ENCODE measurements at places on chromosomes 3 and 15.

- DNase-seq = no peak
Measured at GRCh38 chr3:185093116-185093515, 59.7 kb downstream of the C3orf70 start.

GRCh38 chr3:61184956-61185355 is 66.3 kb downstream of the FHIT start:
- DNase-seq = no peak

DNA sequence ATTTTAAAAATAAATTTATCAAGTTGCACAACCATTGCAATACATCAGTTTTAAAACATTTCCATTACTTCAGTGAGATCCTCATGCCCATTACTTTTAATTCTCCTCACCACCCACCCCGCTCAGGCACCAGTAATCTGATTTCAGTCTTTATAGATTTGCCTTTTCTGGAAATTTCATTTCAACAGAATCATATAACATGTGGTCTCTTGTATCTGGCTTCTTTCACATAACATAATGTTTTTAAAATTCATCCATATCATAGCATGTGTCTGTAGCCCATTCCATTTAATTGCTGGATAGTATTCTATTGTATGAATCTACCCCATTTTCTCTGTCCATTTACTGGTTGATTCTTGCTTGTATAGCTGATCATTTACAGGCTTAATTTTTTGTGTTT is 110.3 kb upstream of the TMEM108 start:
- no peak for DNase-seq

DNA sequence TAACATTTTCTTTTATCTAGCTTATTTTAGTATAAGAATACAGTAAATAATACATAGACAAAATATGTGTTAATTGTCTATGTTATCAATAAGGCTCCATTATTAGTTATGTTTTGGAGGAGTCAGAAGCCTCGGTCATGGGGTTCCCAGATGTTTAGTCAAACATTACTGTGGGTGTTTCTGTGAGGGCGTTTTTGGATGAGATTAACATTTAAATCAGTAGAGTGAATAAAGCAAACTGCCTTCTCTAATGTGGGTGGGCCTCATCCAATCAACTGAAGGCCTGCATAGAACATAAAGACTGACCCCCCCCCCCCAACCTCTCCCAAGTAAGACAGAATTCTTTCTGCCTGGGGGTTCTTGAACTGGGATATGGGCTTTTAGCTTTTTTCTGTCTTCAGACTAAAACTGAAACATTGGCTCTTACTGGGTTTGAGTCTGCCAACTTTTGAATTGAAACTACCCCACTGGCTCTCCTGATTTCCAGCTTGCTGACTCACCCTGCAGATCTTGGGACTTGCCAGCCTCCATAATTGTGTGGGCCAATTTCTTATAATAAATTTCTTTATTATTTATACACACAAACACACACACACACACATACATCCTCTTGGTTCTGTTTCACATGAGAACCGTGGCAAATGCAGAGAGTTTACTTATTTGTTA is 192.0 kb downstream of the TPRG1 start:
- no peak for DNase-seq

- DNase-seq = no peak
Measured at GRCh38 chr15:40785164-40785563, 15.4 kb downstream of the C15orf62 start.

DNA sequence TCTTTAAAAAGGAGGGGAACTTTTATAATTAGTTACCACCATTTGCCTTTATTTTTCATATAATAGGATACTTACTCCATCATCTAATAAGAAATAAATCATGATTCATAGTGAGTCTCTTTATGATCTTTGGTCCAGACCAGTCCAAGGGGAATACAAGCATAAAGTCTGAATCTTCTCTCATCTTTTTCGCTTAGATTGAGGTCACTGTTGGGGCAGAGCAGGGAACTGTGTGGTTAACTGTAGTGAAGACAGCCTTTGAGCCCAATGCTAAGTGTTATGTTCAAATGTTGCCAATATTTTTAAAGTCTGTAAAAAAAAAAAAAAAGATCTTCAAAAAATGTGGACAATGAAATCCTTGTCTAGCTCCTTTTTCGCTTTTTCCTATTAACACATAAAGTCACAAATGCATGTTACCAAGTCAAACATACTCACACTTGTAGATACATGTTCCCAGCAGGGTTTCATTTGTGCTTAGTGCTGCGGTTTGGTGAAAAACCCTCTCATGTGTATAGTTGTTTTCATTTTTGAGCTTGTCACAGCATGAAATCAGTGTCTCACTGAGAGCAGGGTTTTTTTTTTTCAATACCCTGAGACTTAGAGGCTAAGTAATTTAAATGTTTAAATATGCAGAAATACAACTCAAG is 72.1 kb downstream of the EPHA3 start:
- DNase-seq = no peak

DNA sequence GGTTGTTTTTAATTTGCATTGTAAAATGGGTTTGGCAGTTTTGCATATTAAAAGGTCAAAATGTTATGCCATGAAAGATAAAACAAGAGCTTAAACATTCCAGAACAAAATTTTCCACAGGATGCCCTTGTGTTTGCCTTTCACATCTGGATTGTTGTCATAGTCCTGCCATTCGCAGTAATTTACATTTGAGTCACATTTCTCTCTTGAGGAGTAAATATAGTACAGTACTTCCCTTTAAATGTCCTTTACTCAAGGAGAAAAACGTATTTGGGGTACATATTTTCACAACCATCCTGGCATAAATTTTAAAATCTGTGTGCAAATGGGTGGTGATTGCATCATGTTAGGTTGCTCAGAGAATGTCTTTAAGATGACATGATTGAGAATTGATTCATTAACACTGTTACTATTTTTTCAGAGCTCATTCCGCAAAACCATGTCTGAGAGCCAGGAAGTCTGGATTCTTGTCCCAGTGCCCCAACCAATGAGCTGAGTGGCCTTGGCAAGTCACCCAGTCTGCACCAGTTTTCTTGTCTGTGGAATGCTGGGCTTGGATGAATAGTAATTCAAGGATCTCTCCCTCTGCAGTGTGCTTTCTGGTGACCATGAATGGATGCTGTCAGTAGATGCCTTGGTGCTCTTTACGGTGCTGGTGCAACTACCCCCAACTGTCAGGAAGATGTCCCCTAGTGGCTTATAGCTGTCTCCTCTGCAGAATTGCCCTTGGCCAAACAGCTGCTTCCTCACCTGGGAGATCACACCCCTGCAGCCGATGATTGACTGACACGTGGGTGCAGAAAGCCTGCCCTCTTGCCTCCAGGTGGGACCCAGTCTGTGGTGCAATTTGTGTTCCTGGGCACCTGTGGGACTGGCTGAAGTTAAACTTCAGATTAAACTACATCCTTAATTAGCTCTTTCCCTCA is 43.0 kb downstream of the ABHD5 start:
- DNase-seq = no peak

GRCh38 chr3:120416868-120417267 is 33.9 kb downstream of the FSTL1 start:
- DNase-seq = no peak

DNA sequence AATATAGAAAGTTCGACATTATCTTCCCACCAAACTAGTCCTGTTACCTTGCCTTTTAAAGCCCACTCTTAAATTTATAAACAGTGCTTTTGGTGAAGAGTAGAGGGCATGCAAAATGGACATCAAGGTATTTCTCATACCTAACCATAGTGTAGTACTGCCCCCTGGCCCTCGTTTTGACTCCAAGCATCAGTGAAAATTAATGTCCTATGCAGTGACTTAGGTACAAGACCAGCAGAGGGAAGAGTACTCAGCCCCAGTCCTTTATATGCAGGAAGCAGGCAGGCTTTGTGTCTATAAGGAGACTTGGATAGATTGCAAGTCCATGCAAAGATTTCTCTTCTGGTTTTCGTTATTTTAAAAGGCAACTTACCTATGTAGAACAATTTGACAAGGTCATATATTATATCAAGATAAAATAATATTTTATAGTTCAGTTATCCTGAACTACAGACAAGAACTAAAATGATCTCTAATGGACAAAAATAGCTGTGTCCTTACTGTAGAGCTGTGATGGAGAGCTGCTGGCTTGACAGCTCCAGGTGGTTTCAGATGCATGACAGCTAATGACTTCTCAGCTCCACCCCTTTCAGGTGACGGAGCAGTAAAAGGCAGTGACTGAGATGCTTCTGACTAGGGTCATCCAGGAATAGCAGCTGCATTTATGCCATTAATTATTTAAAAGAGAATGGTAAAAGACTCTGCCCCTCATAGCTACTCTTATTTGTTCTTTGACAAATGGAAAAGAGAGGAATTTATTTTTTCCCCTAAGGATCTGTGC is 646.1 kb downstream of the SQOR start:
- no peak for DNase-seq

DNA sequence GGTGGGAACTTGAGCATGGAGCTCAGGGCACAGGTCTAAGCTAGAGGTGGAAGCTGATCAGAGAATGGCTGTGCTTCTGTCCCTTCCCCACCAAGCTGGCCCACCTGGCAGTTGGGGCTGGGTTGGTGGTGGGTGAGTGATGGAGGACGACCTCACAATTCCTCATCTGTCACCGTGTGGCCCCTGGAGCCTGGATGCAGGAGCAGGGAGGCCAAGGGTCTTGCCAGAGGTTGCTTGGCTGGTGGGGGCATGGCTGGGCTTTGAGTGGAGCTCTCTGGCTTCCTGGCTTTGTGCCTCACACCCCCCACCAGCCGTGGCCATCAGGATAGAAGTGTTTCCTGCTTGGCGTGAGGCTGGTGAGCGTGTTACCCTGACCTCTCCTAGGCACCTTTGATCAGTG is 36.0 kb downstream of the FBLN2 start:
- DNase-seq = no peak

Measured in GM12892 (cell line).